ENCODE measurements at places on chromosomes 2 and 18. TPM values are rescaled to one million over a fixed set of nuclear protein-coding genes. Genes with fewer than 3 reads are reported as not detected.

GRCh38 chr2:58460670-58461069 is 219.5 kb upstream of the FANCL start:
- no peak for DNase-seq

DNA sequence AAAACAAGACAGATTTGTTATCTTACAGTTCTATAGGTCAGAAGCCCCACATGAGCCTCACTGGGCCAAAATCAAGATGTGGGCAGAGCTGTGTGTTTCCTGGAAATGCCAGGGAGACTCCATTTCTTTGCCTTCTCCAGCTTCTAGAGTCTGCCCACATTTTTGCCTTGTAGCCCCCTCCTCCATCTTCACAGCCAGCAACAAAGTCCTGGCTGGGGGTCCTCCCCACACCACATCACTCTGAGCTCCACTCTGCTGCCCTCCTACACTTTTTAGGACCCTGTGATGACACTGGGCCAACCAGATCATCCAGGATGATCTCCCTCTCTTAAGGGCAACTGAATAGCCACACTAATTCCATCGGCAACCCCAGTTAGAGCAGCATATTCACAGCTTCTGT is 34.3 kb downstream of the ASB1 start:
- no peak for DNase-seq

DNA sequence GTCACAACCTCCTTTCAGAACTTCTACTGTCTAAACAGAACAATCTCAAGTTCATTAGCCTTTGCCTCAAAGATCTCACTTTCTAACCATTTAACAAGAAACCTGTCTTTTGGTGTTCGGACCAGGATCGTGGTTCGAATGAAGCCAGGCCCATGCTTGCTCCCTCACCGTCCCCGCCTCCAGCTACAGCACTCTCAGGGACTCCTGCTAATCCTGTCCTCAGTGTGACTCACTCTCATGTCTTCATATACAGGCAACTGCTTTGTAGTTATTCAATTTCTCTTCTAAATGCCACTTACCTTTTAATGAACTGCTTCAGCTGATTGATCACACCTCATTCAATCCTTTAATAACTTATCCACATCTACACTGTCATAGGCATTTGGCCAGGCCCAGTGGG is 15.8 kb downstream of the SERTAD2 start:
- DNase-seq, result no peak

DNA sequence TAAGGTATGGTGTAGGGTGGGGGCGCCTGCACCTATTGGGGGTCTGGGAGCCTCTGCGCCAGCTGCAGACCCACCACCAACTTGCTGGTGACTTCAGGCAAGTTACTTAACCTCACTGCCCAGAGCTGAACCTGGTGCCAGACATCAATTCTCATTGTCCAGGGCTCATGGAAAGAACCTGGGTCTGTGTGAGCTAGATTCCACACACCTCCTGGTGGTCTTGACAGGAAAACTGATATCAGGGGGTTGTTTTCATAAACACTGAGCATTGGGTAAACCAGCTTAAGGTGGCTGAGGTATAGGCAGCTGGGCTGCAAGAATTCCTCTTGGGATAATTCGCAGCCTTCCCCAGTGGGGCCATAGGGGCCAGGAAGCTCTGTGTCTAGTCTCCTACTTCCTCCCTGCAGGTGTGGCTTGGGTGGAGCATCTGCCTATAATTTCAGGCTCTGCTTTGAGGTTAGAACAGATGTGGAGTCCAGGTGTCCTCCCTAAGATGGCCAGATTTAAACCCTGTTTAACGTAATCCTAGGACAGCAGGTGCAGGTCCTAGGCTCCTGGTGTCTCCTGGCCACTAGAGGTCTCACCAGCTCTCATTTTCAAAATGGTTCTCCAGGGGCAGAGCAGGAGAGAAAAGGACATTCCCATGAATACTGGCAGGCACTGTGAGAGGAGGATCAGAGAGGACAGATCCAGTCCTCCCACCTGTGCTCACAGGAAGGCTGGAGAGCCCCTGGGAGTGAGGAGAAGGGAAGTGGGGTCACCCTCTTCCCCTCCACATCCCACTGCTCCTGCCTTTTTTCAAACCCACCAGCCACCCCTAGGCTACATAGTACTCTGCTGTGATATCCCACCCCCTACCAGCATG is 100.4 kb upstream of the SMAD2 start:
- DNase-seq, result peak; percentile 48

DNA sequence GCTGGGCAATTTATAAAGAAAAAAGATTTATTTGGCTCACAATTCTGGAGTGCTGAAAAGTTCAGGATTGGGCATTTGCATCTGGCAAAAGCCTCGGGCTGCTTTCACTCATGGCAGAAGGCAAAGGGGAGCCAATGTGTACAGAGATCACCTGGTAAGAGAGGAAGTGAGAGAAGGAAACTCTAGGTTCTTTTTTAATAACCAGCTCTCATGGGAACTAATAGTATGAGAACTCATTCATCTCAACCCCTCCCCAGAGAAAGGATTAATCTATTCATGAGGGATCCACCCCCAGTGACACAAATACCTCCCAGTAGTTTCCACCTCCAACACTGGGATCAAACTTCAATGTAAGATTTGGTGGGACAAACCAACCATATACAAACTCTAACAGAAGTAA is 129.0 kb downstream of the EVA1A start:
- DNase-seq, result no peak

DNA sequence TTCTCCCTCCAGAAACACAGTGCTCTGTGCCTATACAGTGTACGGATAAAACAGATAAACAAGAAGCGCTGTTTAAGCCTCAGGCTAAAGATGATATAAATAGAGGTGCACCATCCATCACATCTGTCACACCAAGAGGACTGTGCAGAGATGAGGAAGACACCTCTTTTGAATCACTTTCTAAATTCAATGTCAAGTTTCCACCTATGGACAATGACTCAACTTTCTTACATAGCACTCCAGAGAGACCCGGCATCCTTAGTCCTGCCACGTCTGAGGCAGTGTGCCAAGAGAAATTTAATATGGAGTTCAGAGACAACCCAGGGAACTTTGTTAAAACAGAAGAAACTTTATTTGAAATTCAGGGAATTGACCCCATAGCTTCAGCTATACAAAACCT is 70.7 kb downstream of the TANK start:
- DNase-seq, result no peak

DNA sequence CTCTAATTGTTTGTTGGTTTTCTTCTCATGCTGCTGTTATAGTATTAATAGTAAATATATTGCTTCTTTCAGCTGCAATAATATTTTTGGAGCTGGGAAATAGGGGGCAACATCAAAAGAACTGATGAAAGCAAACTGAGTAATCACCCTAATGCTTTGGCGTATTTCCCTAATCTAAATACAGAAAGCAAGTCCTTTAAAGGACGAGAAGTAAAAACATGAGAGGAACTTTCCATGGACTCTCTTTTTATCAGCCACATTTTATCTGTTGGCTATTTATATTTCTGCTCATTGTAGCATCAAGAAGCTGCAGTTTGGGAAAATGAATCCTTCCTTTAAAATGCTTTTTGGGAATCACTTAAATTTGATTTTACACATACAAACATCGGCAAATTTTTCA is 139.9 kb upstream of the SLC8A1 start:
- DNase-seq, result no peak

- DNase-seq, result no peak
These were observed 43.7 kb downstream of the MYO3B start for GRCh38 chr2:170221317-170222288.

DNA sequence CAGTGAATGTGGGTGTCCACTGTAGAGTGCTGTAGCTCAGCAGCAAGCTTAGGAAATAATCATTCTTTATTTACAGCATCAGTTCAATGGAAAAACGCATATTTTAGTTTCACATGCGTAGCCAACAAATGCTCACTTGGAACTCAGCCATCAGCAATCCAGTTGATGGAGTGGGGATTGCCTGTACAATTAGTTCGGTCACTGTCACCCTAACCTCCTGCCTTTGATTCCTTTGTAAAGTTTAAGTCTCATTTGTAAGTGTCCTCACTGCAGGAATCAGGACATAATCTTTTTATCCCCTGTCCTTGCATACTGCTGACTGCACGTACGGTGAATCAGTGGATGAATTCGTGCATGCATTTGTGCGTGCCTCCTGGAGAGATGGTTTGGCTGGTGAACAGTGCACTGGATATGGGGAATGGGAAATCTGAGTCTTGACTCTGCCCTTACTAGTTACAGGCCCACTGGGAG is 55.9 kb downstream of the RAB31 start:
- no peak for DNase-seq

DNA sequence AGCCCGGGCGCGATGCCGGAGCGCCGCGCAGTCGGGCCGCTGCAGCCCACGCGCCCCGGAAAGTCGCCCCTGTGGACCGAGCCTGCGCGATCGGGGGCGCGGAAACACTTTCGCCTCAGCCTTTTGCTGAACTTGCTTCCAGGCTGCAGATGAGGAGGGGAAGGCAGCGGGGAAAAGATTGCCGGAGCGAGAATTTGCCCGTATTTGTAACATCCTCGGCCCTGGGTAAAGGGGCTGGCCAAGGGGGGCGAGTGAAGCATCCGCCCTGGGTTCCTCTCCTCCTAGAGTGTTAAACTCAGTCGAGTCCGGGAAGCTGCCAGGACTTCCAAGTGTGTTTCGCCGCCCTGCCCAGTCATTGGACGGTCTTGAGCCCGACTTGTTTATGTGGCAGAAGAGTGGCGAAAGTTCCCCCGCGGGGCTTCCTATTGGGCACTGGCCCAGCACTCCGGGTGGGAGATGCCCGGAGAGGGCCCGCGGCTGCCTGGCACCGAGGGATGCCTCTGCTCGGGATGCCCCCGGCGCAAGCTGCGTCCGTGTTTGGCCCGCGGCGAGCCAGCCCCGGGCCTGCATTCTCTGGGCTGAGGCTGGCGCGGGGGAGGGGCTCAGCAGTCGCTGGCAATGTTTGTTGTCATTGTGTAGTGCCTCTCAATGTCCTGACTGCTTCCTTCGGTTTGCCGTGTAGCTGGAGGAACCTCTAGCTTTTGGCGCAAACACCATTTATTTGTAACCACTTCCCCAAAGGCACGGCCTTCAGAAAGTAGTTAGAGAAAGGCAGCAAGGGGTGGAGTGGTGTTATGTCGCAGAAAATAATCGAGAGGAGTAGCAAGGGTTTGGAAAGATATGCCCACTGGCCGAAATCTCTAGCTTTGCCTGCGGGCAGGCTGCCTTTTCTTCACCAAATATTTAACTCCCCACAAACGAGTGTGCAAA is 1.1 kb downstream of the CYBRD1 start:
- DNase-seq, result peak; percentile 76

GRCh38 chr2:136638193-136638592 is 127.2 kb upstream of the THSD7B start:
- DNase-seq, result no peak

DNA sequence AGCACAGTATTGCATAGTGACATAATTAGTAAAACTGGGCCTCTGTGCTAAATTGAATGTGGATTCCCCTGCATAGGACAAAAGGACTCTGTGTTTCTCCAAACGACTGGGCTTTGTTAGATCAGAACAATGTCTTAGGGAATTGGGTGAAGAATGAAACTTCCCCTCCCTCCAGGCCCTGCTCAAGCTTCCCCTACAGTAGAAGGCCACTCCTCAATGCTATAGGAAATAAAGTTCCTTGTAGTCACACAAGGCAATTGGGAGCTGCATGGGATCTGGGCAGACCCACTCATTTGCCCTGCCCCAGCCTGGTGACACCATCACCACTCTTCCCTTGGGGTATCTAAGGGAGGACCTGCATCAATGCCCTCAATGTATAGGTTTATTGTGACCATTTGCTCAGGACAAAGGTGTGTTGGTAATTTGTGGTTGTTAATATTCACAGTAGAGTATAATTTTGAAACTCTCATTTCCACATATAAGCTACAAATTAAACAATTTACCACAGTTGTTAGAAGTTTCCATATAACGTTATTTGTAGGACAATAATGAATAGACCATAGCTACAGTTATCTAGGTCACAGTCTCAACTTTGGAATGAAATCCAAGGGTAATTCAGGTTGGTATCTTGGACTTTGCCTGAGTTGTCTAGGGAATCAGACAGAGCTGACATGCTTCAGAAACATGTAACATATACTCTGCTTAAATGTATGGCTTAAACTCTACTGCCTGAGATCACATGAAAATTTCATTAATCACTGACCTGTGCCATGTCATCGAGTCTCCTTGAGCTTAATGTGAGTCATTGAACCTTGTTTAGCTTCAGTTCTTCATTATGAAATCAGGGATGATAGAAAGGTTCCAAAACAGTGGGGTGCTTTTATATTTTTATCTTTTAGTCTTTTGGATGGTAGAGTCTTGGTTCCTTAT is 64.8 kb upstream of the DARS1 start:
- DNase-seq, result no peak

- DNase-seq, result no peak
These were observed 100.7 kb downstream of the RAPGEF4 start for GRCh38 chr2:172836347-172836821.

GRCh38 chr2:196516564-196516963 is 123.0 kb upstream of the CCDC150 start:
- DNase-seq, result no peak

VWA3B gene
- total RNA-seq, result 2.9 TPM

TMEM182 gene
- 2.5 TPM for total RNA-seq

ZC3H15 gene
- 46.6 TPM for total RNA-seq

PARD6G gene
- 2.5 TPM for total RNA-seq

MAP3K19 gene
- total RNA-seq, result not detected

HSPE1 gene
- 83.1 TPM for total RNA-seq

POTEJ gene
- 0.08 TPM for total RNA-seq
